Mammary epithelial cell (primary cell): ENCODE measurements at places on chromosomes 1 and 21. TPM values are rescaled to one million over a fixed set of nuclear protein-coding genes. Genes with fewer than 3 reads are reported as not detected.

Gene SLC45A3
- polyA plus RNA-seq, result 3.3 TPM

Gene C1orf185
- polyA plus RNA-seq, result not detected

- no peak for DNase-seq
Measured at GRCh38 chr1:212302745-212303383, 17.7 kb downstream of the PPP2R5A start.

DNA sequence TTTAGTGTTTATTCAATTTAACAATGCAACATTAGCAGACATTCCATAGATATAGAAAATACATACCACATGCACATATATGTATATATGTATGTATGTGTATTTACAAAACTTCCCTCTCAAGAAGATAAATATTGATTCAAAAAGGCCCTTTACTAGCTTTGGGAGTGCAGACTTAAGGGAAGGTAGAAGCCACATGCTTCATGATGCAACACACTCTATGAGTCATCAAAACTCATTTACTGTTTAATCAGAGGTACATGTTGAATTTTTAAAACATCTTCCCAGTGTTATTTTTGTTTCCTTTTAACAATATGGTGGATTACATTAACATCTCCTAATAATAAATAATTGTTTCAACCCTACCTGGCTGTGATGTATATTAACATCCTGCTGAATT lies 61.4 kb upstream of the KIRREL1 start:
- DNase-seq, result peak; percentile 55

DNA sequence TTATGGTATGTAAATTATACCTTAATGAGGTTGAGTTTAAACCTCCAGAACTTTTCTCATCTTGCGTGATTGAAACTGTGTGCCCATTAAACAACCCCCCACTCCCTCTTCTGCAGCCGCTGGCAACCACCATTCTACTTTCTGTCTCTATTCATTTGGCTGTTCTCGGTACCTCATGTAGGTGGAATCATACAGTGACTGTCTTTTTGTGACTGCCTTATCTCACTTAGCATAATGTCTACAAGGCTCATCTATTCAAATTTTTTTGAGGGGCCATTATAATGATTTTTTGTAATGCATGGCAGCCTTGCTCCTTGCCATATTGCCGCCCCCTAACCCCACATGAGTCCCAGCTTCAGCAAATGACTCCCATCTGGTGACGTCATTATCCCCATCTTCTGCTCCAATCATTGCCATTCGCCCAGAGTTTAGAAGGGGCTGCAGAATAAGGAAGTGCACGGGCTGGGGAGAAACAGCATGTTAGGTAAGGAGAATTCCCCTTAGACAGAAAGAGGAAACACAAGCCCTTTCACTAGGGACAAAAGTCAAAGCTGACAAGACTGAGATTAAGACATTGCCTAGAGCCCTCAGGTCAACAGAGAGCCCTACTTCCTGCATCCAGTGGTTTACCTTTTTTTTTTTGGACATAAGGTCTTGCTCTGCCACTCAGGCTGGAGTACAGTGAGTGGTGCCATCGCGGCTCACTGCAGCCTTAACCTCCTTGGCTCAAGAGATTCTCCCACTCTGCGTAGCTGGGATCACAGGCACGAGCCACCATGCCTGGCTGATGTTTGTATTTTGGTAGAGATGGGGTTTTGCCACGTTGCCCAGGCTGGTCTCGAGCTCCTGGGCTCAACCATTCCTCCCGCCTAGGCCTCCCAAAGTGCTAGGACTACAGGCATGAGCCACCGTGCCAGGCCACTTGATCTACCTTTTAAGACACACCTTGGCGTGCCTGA lies 78.4 kb upstream of the ERRFI1 start:
- DNase-seq, result no peak

DNA sequence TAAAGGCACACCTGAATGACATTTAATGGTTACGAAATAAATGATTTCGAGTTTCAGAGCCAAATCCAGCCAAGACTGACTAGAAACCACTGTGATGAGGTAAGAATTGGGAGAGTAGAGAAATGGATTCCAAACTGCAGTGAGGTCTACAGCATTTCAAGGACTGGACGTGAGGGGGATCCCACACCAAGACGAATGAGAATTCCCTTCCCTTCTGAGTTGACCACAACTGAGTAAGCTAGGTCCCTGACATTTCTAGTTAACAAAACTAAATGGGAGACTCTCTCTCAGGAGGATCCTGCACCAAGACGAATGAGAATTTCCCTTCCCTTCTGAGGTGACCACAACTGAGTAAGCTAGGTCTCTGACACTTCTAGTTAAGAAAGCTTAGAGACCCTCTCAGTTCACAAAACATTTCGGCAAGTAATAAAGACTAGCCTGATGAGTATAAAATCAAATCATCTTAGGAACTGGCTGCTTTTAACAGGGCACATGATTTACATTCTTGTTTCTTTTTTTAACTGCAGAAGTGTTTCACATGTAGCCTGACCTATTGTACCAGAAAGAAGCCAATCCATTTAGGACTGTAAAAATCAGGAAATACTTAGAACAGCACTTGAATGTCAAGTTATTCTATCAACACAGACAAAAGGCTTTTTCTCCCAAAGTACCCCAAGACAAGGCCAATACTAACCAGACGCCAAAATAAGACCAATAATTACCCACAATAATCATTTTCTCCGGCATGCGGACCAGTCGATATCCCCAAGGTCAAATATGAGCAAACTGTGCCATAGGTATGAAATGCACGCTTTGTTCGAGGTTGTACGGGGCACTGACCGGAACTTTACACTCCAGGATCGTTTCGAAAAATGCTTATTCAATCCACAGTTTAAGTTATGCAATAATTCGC lies 1.4 kb upstream of the SPATA1 start:
- peak; percentile 53 for DNase-seq

DNA sequence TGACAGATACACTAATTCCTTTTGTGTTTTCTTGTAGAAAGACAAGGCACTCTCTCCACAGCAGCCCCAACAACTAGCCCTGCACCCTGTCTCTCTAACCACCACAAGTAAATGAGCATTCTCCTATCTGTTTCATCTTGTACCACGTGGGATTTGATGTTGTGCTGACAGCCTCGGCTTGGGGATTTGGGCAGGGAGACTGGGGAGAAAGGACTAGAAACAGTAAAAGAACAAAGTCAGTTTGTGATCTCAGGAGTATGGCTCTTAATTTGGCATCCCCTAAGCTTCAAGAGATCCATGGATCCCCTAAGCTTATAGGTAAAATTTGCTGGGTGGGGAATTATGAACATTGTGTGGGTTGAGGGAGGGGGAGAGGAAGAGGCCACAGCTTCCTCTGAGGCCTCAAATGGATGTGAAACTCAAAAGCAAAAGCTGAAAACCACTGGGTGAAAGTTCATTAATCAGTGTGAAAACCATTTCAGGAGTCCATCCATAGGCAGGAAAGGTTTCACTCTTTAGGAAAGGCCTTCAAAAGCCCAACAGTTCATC lies 3.1 kb downstream of the C1orf162 start:
- DNase-seq, result no peak

DNA sequence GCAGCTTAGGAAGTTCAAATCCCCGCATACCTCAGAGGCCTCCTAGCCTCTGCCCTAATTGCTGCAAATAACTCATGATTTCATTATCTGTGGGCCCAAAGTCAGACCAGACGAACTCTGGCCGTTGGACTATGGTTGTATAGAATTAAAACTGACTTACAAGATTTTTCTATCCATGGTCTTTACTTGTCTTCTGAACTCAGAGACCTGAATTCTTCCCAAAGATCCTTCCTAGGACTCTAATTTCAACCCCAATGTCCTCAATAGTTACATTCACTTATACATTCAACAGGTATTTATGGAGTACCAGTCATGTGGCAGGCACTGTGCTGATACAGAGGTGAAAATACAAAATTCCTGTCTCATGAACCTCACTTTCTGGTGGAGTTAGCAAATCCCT lies 182.4 kb upstream of the UBE2U start:
- no peak for DNase-seq

DNA sequence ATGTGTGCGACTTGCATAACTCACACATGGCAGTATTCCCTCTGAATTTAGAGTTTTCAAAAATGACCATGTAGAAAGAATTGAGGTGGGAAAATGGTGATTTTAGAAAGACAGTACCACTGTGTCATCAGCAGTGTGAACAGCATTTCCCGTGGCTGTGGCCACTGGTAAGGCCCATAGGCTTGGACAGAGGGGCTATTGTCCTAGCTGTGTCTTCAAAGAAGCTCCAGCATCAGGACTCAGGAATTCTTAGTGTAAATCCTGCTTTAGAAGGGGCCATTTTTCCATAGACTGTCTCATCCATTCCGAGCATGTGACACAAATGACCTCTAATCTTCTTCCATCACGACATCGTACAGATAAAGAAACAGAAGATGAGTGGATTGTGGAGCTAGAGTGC lies 119.3 kb upstream of the BACE2 start:
- no peak for DNase-seq

GRCh38 chr1:50265790-50266314 lies 157.1 kb downstream of the ELAVL4 start:
- no peak for DNase-seq

- no peak for DNase-seq
Measured at GRCh38 chr1:233828480-233828879, 76.0 kb upstream of the SLC35F3 start.

- no peak for DNase-seq
Measured at GRCh38 chr1:47651311-47652089, 213.7 kb downstream of the FOXD2 start.

DNA sequence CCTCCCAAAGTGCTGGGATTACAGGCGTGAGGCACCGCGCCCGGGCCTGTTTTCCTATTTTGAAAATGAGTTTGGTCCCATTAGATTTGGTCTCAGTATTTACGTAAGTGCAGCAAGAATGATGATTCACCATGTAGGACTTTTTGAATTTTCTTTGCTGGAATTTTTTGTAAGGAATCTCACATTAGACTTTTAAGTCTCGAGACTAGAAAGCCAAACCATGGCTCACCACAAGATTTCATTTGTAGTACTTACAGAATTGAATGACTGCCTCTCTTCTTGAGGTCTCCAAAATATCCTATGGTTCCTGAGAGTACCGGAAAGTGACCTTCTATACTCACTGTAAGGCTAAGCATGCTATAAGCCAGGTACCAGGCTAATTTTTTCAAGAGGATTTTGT lies 325 bp downstream of the OR14A2 start:
- DNase-seq, result no peak
